Karpas-422 (cell line): ENCODE measurements at places on chromosomes 5 and 9.

GRCh38 chr5:463952-464351 lies 21.0 kb downstream of the EXOC3 start:
- DNase-seq: peak; percentile 59

GRCh38 chr9:114174557-114174875 lies 19.2 kb downstream of the COL27A1 start:
- DNase-seq: no peak

- no peak for DNase-seq
These were observed 473.9 kb upstream of the COX7C start for GRCh38 chr5:86143837-86144236.

DNA sequence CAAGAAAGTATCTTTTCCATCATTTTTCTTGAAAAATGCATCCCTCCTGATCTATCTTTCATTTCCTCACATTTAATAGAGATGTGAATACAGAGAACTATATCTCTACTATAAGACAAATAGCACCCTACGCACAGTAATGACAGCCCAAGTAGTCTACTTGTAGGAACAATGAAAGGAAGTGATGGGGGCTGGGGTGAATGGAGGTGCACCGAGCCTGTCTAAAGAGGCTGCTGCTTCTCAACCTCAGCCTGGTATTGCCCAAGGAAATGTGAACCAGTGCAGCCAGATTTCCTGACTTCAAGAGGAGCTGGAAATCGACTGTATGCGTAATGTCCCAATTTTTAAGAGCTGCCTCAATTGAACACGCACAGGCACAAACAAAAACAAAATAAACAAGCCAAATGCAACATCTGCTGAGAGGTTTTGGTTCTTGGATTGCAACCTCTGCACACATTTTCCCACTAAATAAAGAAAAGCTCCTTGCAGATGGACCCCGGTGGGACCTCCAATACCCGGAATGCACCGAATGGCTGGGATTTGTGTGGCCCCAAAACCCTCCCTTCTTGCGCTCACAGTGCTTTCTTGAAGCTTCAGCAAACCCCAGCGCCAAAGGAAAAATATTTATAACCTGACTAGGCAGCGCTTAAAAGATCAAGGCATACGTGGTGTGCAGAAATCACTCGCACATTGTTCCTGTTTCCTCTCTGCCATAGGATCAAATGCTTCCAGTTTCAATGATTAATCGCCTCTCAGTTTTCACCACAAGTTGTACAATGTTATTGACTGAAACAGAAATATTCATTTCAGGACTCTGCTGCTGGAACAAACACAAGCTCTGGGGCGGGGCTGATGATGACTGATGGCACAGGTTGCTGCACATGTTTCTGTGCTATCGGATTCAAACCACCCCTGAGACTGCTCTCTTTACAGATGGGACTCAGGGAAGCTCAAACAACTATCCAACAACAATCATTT lies 68.3 kb downstream of the KCNIP1 start:
- no peak for DNase-seq

GRCh38 chr9:117116084-117116483 lies 298.8 kb downstream of the ASTN2 start:
- DNase-seq: no peak

DNA sequence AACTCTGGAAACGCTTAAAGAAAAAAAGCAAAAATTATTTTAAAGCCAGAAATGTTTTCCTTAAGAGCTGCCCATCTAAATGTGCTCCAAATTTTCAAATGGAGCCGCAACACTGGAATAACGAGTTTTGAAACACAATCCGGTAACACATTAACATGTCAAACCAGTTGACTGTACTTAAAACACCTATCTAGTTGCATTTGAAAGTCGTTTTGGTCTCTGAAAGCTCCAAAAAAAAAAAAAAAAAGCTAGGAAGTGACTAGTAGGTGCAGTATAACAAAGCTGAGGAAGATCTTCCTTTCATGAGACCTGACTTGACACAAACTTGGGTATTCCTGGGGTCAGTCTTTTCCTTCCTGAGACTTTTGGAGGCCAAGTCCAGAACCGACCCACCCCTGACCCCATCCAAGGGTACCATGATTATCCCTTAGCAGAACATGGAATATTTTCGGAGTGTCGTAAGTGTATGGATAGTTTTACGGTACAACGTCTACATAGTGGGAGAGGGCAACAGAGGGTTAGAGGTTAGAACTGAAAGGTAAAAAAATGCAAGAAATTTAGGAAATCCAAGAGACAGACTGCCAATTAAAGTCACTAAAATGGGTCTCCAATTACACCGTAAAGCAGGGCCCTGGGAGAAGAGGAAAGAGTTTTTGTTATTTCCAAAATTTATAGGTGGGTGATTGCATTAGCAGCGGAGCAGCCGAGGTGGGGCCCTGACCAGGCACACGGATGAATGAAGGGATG lies 812 bp downstream of the CETN3 start:
- peak; percentile 43 for DNase-seq

DNA sequence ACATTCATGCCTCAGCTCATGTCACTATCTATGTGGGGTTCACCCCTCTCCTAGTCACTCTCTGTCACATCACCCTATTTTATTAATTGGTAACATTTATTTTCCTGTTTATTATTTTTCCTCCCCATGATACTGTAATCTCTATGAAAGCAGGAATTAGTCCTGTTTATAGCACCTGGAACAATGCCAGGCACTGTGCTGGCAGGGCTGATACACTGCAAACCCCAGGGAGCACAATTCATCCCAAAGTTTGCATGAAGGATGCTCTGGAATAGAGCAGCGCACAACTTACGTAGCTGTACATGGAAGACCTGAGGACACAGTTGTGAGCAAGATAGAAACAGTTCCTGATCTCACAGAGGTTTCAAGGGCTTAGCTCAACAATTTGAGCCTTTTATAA lies 103.2 kb downstream of the NSG2 start:
- DNase-seq: no peak

- DNase-seq: no peak
These were observed 59.9 kb upstream of the ALDH1B1 start for GRCh38 chr9:38332625-38333024.

- no peak for DNase-seq
These were observed 16.7 kb downstream of the MAMDC2 start for GRCh38 chr9:70060148-70060882.

- DNase-seq: no peak
These were observed 132.7 kb downstream of the GLIS3 start for GRCh38 chr9:4167079-4167671.

- no peak for DNase-seq
These were observed 110.5 kb downstream of the SNX18 start for GRCh38 chr5:54628050-54628449.

DNA sequence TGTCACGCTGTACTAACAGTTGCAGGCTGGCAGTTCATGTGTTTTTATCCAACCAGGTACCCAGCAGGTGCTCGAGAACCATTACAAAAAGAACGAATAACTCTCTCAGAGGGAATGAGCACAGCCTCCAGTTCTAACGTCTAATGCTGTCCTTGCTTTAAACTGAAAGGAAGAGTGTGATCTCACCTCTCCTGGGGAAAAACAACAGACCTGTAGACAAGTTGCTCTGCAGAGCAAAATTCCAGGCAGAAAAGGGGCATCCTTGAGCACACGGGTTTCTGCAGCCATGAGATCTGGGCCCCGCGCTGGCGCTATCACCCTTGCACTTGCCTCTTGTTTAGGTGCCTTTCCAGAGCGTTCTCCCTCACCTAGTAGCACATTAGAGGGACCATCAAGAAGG lies 92.5 kb upstream of the DNAH5 start:
- no peak for DNase-seq

DNA sequence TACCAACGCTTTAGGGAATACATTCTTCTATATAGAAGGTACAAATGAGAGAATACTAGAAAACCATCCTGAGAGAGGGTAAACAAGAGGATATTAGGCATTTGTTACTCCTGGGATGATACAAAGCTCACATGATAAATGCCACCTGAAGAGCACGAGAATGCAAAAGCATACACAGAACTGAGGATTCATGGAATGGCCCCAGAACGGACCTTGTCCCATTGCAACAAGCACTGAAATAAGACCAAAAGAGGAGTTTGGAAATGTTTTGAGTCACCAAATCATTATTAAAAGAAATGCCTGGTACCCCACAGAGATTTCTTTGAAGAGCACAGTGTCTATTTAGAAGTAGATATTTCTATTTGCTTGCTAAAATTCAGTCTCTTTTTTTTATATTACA lies 173.5 kb downstream of the TTC39B start:
- peak; percentile 35 for DNase-seq

DNA sequence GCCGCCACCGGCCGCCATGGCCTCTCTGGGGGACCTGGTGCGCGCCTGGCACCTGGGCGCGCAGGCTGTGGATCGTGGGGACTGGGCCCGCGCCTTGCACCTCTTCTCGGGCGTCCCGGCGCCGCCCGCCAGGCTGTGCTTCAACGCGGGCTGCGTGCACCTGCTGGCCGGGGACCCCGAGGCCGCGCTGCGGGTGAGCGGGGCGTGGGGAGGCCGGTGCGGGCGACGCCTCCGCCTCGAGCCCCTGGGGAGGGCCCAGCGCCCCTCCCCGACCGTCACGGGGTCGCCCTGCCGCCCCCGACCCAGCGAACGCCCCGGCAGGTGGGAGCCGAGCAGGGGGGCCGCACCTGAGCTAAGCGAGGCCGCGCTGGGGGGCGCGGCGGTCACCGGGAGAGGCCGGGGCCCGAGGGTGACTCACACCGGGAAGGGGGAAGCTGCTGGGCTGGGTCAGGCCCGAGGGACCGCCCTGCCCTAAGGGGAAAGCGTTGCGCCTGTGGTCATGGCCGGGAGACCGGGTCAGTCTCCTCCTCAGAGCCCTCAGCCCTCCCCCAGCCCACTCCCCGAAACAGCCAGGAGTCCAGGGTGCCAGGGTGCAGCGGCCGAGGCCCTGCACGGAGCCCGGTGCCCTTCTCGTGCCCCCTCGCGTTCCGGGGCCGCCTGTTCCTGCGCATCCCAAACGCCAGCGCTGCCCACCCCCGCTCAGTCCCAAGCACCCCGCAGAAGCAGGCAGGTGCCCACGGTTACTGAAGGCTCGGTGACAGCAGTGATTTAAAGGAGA lies 510 bp downstream of the NOXA1 start:
- DNase-seq: no peak

DNA sequence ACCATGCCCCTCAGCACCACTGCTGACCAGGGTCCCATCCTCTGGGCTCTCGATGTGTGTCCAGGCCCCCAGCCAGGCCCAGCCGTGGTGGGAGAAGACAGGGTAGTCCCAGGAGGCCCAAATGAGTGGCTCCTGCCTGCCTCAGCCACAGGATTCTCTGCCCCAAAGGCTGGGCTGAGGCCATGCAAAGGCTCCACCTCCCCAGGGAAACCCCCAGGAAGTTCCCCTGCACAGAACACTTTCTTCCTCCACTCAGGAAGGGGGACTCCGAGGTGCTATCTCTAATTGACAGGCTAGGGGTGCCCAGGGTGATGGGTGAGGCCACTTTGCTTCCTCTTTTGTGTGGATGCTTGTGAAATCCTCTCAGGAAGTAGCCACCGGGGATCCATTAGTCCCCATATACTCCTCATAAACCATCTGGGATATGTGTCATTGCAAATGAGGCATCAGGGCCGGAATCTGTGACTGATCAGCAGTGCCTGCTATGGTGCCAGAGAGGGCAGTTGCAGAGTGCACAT lies 23.1 kb upstream of the TDRD7 start:
- DNase-seq: no peak

GRCh38 chr9:127225801-127226625 lies 38.6 kb upstream of the GARNL3 start:
- no peak for DNase-seq

DNA sequence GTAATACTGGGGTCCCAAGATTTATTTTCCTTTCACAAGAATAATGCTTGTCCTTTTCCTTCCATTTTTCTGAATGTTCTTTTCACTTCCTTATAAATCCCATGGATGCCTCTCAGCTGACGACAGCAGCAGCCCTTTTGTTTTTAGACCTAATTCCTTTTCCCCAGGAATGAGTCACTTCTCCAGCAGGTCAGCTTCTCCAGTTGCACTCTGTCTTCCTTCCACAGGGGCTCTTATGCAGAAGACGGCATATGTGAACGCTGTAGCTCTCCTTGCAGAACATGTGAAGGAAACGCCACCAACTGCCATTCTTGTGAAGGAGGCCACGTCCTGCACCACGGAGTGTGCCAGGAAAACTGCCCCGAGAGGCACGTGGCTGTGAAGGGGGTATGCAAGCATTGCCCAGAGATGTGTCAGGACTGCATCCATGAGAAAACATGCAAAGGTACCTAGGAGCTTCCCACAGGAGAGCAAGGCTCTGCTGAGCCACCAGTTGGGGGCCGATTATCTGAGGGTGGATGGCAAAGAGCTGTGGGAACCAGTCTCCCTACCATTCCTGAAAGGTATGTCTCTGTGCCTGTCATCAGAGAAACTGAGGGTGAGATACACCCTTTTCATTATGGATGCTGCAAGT lies 72.9 kb downstream of the RFK start:
- no peak for DNase-seq

DNA sequence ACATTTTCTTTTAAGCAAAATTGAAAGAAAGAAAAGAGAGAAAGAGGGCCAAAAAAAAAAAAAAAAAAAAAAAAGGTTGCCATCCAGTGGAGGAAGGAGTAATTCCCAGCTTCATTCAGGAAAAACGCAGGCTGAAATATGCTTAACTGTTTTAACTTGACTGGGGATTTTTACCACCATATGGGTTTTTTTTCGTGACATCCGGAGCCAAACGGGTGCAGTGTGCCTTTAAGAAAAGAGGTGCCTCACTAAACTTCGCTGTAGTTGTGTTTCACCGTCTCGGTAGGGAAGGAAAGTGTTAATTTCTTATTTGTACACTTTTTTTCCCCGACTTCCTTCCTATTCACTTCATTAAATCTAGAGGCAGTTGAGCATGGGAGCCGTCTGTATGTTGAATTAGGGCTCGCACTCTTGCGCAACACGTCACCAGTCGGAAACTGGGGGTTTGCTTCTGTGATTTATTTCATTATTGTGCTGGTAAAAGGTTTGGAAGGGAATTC lies 143.0 kb downstream of the SMARCA2 start:
- peak; percentile 95 for DNase-seq

- no peak for DNase-seq
These were observed 151.8 kb upstream of the GPR151 start for GRCh38 chr5:146667633-146668272.

DNA sequence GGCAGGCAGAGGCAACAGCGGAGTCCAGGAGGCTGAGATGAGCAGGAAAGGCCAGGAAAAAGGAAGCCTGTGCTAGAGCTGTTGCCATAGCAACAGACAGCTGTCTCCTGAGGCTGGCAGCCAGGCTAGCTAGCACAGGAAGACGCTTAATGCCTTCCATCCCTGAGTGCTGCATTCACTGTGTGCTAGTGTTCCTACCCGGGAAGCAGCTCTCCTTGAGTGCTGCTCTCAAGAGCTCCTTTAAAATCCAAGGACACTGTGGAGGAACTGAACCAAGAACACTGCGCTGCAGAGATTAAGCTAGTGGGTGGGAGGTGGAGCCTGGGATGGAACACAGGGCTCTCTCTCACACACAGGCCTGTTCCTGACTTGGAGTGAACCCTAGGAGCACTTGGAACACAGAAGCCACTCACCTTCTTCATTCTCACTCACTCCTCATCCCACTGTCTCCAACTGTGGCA lies 53.5 kb upstream of the IL7R start:
- DNase-seq: no peak
